ENCODE measurements at places on chromosomes 11 and 22.

GRCh38 chr11:11963842-11964773 is 44.3 kb downstream of the DKK3 start:
- no peak for DNase-seq

- peak; percentile 86 for DNase-seq
Observed at GRCh38 chr11:45264839-45265515, 21.2 kb downstream of the SYT13 start.

- DNase-seq, result no peak
Observed at GRCh38 chr22:37313376-37314314, 31.3 kb downstream of the CYTH4 start.

DNA sequence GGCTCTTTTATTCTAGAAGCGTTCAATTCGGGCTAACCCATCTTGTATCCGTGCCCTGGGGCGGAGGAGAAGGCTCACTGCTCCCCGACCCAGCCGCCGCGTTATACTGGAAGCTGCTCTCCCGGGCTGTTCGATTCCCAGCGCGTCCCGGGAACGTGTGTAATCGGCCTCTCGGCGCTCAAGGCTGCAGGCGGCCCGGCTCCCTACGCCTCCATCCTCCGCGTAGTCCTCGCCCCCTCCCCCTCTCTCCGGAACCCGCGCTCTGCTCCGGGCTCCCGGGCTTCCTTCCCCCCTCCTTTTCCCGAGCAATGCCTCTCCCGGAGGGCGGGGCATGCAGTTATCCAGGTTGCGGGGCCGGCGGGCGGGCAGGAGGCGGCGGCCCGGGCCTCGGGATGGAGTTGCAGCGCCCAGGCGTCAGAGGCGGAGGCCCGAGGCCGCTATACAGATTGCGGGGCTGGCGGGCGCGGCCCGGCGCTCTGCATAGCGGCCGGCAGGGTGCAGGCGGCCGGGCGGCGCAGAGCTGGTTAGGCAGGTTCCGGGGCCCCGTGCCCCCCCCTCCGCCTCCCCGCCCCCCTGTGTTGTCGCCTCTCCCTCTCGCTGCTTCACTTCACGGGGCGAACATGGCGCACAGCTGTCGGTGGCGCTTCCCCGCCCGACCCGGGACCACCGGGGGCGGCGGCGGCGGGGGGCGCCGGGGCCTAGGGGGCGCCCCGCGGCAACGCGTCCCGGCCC is at the start of gene KMT2A:
Gene KMT2A, plus strand, starts transcription at position 600 of the 732 bp plus-strand sequence. Its CDS starts 21 bp downstream, at position 621.
- DNase-seq, result peak; percentile 99

DNA sequence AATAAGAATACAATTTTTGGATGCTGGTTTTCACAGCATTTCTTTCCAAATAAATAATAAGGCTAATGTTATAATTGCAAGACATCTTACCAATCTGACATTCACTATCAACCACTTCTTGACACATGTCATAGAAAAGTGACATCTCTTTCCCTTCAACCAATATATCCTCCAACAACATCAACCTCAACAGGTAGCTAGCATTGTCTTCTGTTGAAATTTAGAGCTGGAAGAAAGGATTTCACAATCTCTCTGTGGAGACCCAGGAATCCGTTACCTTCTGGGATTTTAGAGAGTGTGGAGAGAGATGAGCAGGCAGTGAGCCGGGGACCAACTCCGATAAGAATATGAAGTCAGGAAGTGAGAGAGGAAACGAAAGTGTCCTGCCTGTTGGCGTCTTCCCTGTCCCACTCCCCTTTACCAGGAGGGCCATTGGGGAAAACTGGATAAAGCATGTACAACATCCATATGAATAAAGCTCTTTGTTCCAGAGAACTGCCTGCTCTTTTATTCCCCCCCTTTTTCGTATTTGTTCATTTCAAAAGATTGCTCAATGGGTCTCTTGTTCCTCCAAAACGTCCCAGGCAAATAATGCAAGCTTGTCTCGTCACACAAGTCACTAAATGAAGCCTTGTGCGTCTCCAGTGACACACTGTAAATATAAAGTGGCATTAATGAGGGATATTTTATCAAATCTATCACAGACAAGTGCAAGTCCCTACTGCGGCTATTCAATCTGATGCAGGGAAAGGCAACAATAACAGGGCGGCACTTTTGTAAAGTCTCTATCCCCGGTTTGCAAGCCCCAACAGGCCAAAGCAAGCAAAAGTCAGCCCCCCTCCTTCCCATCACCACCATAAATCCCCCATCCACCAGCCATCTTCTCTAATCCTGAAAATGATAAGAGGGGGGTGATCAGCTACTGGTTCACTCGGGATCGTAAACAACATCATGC is 3.4 kb downstream of the CADM1 start:
- DNase-seq, result no peak

GRCh38 chr11:86990515-86990914 is 35.3 kb upstream of the FZD4 start:
- DNase-seq, result peak; percentile 91

GRCh38 chr11:93528252-93528651 is 14.9 kb downstream of the SMCO4 start:
- no peak for DNase-seq

GRCh38 chr11:108220721-108221336 is 1.6 kb downstream of the NPAT start:
- no peak for DNase-seq

DNA sequence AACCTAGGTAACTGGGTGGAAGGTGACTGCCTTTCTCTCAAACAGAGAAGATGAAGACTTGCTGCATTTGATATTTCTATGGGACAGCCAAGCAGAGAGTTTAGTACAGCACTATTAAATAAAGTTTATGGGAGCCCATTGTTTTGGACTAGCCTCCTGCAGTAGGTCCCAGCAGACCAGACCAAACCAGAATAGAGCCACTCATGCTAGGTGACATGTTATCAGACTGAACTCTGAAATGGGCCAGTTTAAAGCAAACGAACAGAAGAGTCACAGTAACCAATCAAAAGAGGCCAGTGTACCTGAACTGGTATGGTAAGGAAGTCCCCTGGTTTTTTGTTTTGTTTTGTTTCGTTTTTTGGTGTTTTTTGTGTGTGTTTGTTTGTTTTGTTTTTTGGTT is 7.9 kb upstream of the MPZL2 start:
- no peak for DNase-seq

GRCh38 chr22:43441751-43442150 is 29.9 kb downstream of the MPPED1 start:
- DNase-seq, result no peak

DNA sequence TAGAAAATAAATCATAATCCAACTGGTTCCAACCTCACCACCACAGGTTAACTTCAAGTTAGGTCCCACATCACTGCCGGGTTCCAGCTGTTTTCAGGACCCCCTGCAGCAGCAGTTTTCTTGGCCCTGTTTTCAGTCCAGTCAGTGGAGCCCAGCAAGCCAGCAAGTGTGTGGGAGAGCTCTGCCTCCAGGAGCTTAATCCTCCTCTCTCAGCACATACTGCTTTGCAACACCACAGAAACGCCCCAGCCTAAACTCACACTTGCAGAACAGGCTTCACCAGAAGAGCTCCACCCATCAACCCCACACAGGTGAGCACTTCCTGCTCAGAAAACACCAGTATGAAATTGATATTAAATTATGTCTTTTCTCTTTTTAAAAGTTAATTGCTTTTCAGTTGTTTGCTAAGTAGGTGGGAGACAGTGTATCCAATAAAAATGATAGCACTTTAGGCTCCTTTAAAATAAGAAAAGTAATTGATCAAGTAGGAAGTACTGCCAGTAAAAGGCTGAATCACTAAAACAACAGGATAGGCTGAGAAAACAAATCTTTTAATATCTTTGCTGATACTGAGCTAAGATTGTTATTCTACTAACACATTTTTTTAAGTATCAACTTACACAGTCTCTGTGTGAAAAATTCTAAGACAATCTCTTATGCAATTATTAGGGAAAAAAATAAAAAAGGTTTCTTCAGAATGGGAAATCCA is 81.5 kb upstream of the TP53AIP1 start:
- peak; percentile 2 for DNase-seq

DNA sequence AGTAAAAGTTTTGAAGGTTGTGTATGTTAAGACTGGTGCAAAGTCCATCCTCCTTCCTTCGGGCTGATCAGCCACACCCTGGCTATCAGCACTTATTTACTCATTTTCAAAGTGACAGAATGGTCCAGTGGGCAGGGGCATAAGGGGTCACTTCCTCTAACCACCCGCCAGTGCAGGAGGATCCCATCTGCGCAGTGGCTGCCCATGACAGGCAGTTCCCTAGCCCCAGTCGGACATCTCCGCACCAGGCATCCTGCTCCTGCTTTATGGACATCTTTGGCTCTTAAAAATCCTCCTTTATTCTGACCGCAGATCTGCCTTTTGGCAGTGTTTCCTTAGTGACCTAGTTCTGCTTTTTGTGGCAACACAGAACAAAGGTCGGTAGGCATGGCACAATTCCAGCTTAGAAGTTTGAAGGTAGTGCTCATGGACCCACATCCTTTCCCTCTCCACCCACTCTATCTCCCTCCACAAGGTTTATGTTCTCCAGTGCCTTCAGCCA is 55.9 kb downstream of the BMAL1 start:
- DNase-seq, result no peak

GRCh38 chr11:2305788-2306451 is 4.1 kb downstream of the TSPAN32 start:
- no peak for DNase-seq

GRCh38 chr11:35087648-35088047 is 51.3 kb upstream of the CD44 start:
- no peak for DNase-seq

DNA sequence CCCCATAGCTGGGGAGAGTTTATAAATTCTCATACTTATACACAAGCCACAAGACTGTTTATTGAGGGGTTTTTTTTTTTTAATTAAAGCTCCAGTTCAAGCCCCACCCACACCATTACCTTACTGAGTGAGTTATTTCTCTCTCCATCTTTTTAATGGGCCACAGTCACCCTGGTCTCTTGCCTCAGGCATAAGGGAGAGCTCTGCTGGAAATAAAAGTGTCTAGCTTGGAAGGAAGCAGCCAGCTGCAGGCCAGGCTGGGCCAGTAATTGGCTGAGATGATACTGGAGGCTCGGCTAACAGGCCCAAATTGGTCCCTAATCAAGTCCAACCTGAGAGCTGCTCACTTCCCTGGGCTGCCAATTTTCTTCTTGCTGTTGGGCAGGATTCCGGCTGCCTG is 174.1 kb downstream of the INSC start:
- no peak for DNase-seq

GRCh38 chr11:86802601-86803051 is 2.3 kb downstream of the PRSS23 start:
- peak; percentile 69 for DNase-seq

- DNase-seq, result no peak
Observed at GRCh38 chr11:74157169-74157568, 13.6 kb downstream of the C2CD3 start.

DNA sequence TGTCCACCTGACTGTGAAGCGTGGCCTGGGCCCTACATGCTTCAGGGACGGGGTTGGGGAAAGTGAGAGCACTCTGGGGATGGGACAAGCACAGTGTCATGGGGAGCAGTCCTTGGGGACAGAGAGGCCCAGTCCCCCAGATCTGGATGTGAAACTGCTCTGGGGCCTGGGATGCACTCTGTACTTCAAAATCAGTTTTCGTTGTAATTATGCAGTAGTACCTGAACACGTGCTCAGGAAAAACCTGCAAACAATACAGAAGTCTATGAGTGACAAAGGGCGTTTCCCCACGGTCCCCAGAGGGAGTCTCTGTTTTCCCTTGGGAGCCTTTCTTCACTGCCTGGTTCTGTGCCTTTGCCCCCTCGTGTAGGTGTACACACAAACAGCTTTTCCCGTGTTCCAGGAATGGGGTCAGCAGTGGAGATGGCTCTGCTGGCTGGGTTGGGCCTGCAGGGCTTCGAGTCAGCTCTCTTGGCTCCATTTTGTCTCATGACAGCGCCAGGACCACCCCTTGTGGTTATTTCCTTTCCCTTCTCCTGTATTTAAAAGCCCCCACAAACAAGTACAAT is 5.2 kb upstream of the TNFRSF13C start:
- no peak for DNase-seq

DNA sequence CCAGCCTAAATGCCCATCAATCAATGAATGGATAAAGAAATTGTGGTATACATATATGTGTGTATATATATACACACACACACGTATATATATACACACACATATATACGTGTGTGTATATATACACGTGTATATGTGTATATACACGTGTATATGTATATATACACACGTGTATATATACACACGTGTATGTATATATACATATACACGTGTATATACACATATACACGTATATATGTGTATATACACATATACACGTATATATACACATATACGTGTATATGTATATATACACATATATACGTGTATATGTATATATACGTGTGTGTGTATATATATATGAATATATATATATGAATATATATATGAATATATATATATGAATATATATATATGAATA is 54.1 kb downstream of the C2CD3 start:
- DNase-seq, result no peak

- peak; percentile 10 for DNase-seq
Observed at GRCh38 chr11:34168642-34169420, 63.4 kb downstream of the NAT10 start.

DNA sequence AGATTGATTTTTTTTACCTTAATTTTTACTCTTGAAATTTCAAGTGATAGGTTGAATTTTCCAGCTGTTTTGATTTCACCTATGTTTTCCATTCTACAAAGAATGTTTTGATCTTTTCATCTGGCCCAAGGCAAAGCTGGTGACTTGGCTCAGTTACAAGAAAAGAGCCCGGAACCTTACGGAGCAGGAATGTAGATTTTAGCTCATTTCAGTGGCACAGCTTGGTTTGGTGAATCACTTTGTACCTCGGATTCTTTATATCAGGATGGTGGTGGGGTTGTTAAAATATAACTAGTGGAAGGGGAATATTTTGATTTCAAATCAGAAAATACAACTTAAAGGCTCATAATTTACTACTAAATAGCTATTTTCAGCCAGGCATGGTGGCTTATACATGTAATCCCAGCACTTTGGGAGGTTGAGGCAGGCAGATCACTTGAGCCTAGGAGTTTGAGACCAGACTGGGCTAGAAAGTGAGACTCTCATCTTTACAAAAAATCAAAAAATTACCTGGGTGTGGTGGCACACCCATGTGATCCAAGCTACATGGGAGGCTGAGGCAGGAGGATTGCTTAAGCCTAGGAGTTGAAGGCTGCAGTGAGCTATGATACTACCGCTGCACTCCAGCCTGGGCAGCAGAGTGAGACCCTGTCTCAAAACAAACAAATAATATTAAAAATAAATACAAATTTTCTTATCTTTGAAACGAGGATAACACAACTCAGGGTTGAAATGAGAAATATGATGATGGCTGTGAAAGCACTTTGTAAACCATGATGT is 9.4 kb upstream of the GRIK4 start:
- DNase-seq, result no peak

Measured in fibroblast of skin of scalp (primary cell).